Hepatocyte (in vitro differentiated cells): ENCODE measurements at places on chromosomes 7 and 10. TPM values are rescaled to one million over a fixed set of nuclear protein-coding genes. Genes with fewer than 3 reads are reported as not detected.
A peak's percentile ranks its signal among the peaks of the same experiment; 100 is the strongest.

DNA sequence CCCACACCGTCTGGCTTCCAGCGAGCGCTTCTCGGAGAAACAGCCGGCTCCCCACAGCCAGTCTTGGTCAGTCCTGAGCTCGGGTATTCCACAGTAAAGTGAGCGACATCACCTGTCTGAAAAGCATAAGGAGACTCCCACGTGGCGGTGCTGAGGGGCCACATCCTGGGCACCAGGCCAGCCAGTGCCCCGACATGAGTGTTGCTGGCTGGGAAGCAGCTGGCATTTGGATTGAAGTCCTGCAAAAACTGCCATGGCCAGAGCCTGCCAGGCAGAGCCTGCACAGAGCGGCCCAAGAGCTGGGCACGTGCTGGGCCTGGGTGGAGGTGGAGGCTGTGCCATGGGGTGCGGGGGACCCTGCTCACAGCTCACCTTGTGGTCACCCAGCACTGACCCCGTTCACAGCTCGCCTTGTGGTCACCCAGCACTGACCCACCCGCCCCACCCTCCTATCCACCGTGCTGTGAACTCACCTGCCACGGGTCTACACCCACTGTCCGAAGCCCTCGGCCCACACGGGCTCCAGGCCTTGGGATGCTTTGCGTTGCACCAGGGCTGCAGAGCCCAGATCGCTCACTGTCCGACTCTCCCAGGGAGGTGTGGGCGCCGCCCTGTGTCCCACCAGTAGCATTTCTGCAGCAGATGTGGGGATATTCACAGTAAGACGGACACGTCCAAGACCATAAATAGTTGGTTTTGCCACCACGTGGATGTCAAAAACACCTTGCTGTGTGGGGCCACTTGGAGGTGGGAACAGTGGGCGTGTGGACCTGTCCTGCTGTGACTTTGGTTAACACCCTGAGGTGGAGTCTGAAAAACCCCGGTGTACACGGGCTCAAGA is 48.8 kb downstream of the PITRM1 start:
- H3K4me3 ChIP-seq: no peak overlapping the region
- no peak for DNase-seq
- no peak overlapping the region for H3K27ac ChIP-seq
- no peaks in the 10 kb centered on the region for H3K36me3 ChIP-seq

DNA sequence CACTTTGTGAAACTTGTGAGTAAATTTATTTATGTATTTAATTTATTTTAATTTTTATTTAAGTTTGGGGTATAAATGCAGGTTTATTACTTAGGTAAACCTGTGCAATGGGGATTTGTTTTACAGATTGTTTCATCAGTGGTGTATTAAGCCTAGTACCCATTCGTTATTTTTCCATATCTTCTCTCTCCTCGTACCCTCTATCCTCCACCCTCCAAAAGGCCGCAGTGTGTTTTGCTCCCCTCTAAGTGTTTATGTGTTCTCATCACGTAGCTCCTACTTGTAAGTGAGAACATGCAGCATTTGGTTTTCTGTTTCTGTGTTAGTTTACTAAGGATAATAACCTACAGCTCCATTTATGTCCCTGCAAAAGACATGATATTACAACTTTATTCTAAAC is 145.4 kb upstream of the SMIM30 start:
- DNase-seq: no peak
- no peak overlapping the region for H3K27ac ChIP-seq
- H3K27me3 ChIP-seq: no peaks in the 10 kb centered on the region
- H3K4me1 ChIP-seq: no peaks in the 10 kb centered on the region
- no peak overlapping the region for H3K4me3 ChIP-seq
- no peaks in the 10 kb centered on the region for H3K36me3 ChIP-seq

- H3K4me3 ChIP-seq: no peak overlapping the region
- no peak overlapping the region for H3K27ac ChIP-seq
- no peaks in the 10 kb centered on the region for H3K36me3 ChIP-seq
- no peaks in the 10 kb centered on the region for H3K4me1 ChIP-seq
- DNase-seq: no peak
- H3K27me3 ChIP-seq: no peaks in the 10 kb centered on the region
These were observed 66.1 kb downstream of the PRPF18 start for GRCh38 chr10:13652860-13653259.

- no peak overlapping the region for H3K27ac ChIP-seq
- no peak overlapping the region for H3K4me3 ChIP-seq
- no peaks in the 10 kb centered on the region for H3K27me3 ChIP-seq
- no peaks in the 10 kb centered on the region for H3K36me3 ChIP-seq
These were observed 36.6 kb upstream of the ZNRF2 start for GRCh38 chr7:30247541-30248401.

GRCh38 chr7:20696803-20697333 is 81.4 kb downstream of the ABCB5 start:
- no peak overlapping the region for H3K4me3 ChIP-seq
- H3K4me1 ChIP-seq: no peaks in the 10 kb centered on the region
- H3K27ac ChIP-seq: no peak overlapping the region
- H3K36me3 ChIP-seq: no peaks in the 10 kb centered on the region
- H3K27me3 ChIP-seq: no peaks in the 10 kb centered on the region

- peaks cover 32% of the 10 kb centered on the region for H3K4me1 ChIP-seq
- peak; percentile 66 for DNase-seq
- H3K4me3 ChIP-seq: no peak overlapping the region
- no peaks in the 10 kb centered on the region for H3K27me3 ChIP-seq
- peak overlapping the region; percentile 64 for H3K27ac ChIP-seq
These were observed 147.1 kb downstream of the RNF216 start for GRCh38 chr7:5634107-5634950.

FXYD4 gene
- polyA plus RNA-seq: 0.19 and 4.8 TPM in 2 replicates

BMPER gene
- 4.4 and 4.5 TPM in 2 replicates for polyA plus RNA-seq
